ENCODE measurements at places on chromosomes 1 and 21. TPM values are rescaled to one million over a fixed set of nuclear protein-coding genes. Genes with fewer than 3 reads are reported as not detected.

IL6R gene
- 3.7 TPM for total RNA-seq

NBPF4 gene
- total RNA-seq = not detected

RUNX3 gene
- under 0.01 TPM for total RNA-seq

C1orf116 gene
- total RNA-seq = under 0.01 TPM

ANKRD65 gene
- 0.49 TPM for total RNA-seq

ASCL5 gene
- total RNA-seq = not detected

SIM2 gene
- total RNA-seq = not detected

CFAP141 gene
- total RNA-seq = not detected

PKNOX1 gene
- total RNA-seq = 13.8 TPM

CELA2A gene
- total RNA-seq = not detected

LPAR3 gene
- 0.74 TPM for total RNA-seq

S100A5 gene
- total RNA-seq = not detected

SPRR2E gene
- not detected for total RNA-seq

ATP1A1 gene
- 98.8 TPM for total RNA-seq

LRRC39 gene
- 4.4 TPM for total RNA-seq

MAP3K21 gene
- total RNA-seq = 3.2 TPM

LCE2B gene
- not detected for total RNA-seq

TMEM82 gene
- total RNA-seq = not detected

SLAMF7 gene
- under 0.01 TPM for total RNA-seq

LCE1D gene
- not detected for total RNA-seq

PIGC gene
- total RNA-seq = 17.2 TPM

INAVA gene
- 0.98 TPM for total RNA-seq

ZNHIT6 gene
- 9.6 TPM for total RNA-seq

LDLRAD2 gene
- total RNA-seq = not detected

HES3 gene
- total RNA-seq = not detected

MAP10 gene
- 6.1 TPM for total RNA-seq

NTNG1 gene
- 6.4 TPM for total RNA-seq

GUCA2B gene
- not detected for total RNA-seq

FTCD gene
- total RNA-seq = 0.98 TPM

VWA5B1 gene
- total RNA-seq = under 0.01 TPM

CD101 gene
- 1.2 TPM for total RNA-seq

HTR1D gene
- total RNA-seq = 0.25 TPM
